Foreskin keratinocyte (primary cell): ENCODE measurements at places on chromosomes 2 and 18.

DNA sequence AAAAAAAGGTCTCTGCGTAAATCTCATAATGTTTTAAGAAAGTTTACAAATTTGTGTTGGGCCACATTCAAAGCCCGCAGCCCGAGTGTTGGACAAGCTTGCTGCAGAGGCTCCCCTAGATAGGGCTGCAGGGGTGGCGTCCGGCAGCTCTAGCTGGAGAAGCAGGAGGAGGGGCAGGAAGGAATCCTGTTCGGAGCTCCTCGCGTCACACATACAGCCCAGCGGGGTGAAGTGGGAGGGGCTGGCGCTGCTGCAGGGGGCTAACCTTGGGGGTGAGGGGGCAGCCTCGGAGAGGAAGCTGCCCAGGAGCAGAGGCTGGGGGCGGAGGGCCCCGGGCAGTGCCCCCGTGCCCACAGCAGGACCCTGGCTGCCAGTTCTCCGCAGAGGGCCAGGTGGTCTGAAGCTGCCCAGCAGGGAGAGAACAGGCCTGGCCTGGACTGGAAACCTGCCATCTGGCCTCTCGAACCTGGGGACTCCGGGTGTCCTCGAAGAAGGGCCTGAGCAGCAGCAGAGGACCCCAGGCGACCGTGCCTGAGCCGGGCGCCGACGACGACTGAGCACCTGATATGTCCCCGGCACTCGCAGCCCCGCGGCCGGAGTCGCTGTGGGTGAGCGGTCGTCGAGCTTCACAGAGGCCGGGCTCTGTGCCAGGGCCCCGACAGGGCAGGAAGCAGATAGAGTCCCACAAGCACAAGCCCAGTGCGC, 2.6 kb upstream of the GPR35 start:
- no peak for DNase-seq

- no peak for DNase-seq
Observed at GRCh38 chr2:122651780-122652179, 896.3 kb downstream of the TSN start.

DNA sequence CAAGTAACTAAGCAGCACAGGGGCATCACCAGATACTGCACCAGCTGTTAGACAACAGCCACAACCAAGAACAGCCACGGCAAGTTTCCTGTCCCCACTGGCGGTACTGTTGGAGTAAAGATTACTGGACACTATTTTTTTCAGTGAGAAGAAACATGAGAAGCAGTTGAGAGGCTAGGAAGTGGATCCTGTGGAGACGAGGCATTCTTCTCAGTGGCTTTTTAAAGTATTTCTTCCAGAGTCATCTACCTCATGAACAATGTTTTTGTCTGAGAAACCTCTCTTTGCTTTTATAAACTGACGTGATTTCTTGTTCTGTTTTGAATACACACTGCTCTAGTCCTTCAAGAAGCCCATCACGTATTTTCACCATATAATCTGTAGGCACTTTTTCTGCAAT, 18.8 kb downstream of the TM4SF20 start:
- DNase-seq: no peak

- DNase-seq: no peak
Observed at GRCh38 chr2:241216211-241216761, 27.8 kb downstream of the ANO7 start.

- DNase-seq: no peak
Observed at GRCh38 chr2:94872676-94873361, 1.6 kb downstream of the TEKT4 start.
